ENCODE measurements at places on chromosomes 3 and 15. TPM values are rescaled to one million over a fixed set of nuclear protein-coding genes. Genes with fewer than 3 reads are reported as not detected.

GRCh38 chr3:107421170-107421792 lies 44.0 kb downstream of the CCDC54 start:
- H3K27me3 ChIP-seq = no peaks in the 10 kb centered on the region
- no peak overlapping the region for H3K27ac ChIP-seq
- no peaks in the 10 kb centered on the region for H3K4me1 ChIP-seq
- H3K4me3 ChIP-seq = no peak overlapping the region

- H3K36me3 ChIP-seq = peaks cover under 1% of the 10 kb centered on the region
- H3K4me1 ChIP-seq = no peaks in the 10 kb centered on the region
- H3K27me3 ChIP-seq = no peaks in the 10 kb centered on the region
- peak within 1 kb of the TSS; percentile 67 for H3K4me3 ChIP-seq
- no peak within 1 kb of the TSS for H3K27ac ChIP-seq
Observed at GRCh38 chr15:75335705-75336355, at the start of gene COMMD4. TSS of gene COMMD4 (plus strand) at chr15:75336063. CDS start at chr15:75336090, 27 bp downstream.

GRCh38 chr3:57007521-57008460 lies 52.7 kb upstream of the SPATA12 start:
- H3K27me3 ChIP-seq = no peaks in the 10 kb centered on the region
- H3K4me3 ChIP-seq = no peak overlapping the region
- no peaks in the 10 kb centered on the region for H3K36me3 ChIP-seq
- peak; percentile 92 for DNase-seq
- H3K27ac ChIP-seq = peak overlapping the region; percentile 90
- peaks cover 23% of the 10 kb centered on the region for H3K4me1 ChIP-seq

- no peak overlapping the region for H3K27ac ChIP-seq
- H3K4me1 ChIP-seq = no peaks in the 10 kb centered on the region
- no peaks in the 10 kb centered on the region for H3K36me3 ChIP-seq
- no peak for DNase-seq
- no peak overlapping the region for H3K4me3 ChIP-seq
Observed at GRCh38 chr3:43194490-43195114, 88.7 kb upstream of the POMGNT2 start.

- H3K4me3 ChIP-seq = no peak overlapping the region
- no peaks in the 10 kb centered on the region for H3K4me1 ChIP-seq
- peak; percentile 82 for DNase-seq
- peaks cover 53% of the 10 kb centered on the region for H3K36me3 ChIP-seq
- no peaks in the 10 kb centered on the region for H3K27me3 ChIP-seq
Observed at GRCh38 chr15:70049701-70050301, 47.9 kb downstream of the TLE3 start.

GRCh38 chr15:82272154-82272553 lies 9.5 kb downstream of the SAXO2 start:
- no peak overlapping the region for H3K4me3 ChIP-seq
- no peaks in the 10 kb centered on the region for H3K4me1 ChIP-seq
- H3K36me3 ChIP-seq = no peaks in the 10 kb centered on the region
- no peak overlapping the region for H3K27ac ChIP-seq
- DNase-seq = no peak

- peaks cover 10% of the 10 kb centered on the region for H3K36me3 ChIP-seq
- no peak overlapping the region for H3K27ac ChIP-seq
- DNase-seq = peak; percentile 30
- no peak overlapping the region for H3K4me3 ChIP-seq
- H3K4me1 ChIP-seq = peaks cover 5% of the 10 kb centered on the region
- H3K27me3 ChIP-seq = no peaks in the 10 kb centered on the region
Observed at GRCh38 chr15:74443100-74443909, 9.5 kb upstream of the SEMA7A start.

DNA sequence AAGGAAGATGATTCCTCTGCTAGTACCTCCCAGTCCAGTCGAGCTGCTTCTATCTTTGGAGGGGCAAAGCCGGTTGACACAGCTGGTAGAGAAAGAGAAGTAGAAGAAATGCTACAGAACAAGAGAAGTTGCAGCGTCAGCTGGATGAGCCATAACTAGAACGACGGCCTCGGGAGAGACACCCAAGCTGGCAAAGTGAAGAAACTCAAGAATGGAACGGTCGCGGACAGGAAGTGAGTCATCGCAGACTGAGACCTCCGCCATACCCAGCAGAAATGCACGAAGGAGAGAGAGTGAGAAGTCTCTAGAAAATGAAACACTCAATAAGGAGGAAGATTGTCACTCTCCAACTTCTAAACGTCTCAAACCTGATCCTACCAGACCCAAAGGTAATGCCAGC lies 19.0 kb upstream of the PARP14 start:
- no peaks in the 10 kb centered on the region for H3K27me3 ChIP-seq
- no peak for DNase-seq
- H3K36me3 ChIP-seq = no peaks in the 10 kb centered on the region
- no peak overlapping the region for H3K4me3 ChIP-seq
- H3K27ac ChIP-seq = no peak overlapping the region
- H3K4me1 ChIP-seq = no peaks in the 10 kb centered on the region

- no peaks in the 10 kb centered on the region for H3K36me3 ChIP-seq
- H3K4me1 ChIP-seq = no peaks in the 10 kb centered on the region
- H3K4me3 ChIP-seq = no peak overlapping the region
- no peak overlapping the region for H3K27ac ChIP-seq
Observed at GRCh38 chr3:98073486-98073885, 13.5 kb upstream of the OR5AC2 start.

DNA sequence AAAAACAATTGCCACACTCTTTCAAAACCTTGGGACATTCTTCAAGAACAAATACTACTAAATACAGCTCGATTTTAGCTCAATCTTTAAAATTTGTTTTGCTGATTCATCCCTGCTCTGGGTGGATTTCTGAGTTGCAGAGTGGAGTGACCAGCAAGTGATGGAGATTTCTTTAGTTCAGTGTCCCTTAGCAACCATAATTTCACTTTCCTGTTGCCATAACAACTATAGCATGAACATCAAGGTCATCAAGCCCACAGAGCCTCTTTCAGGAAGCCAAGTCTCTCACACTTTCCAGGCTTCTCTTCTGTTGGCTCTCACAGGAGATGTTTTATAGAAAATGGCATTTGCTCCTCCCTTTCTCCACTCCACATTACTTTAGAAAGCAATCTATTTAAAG lies 597.2 kb upstream of the ADAMTS9 start:
- no peaks in the 10 kb centered on the region for H3K4me1 ChIP-seq
- peak; percentile 8 for DNase-seq
- H3K4me3 ChIP-seq = no peak overlapping the region
- no peaks in the 10 kb centered on the region for H3K27me3 ChIP-seq
- no peaks in the 10 kb centered on the region for H3K36me3 ChIP-seq

Gene PLCL2
- total RNA-seq = 19.1 TPM

All from kidney (tissue), 22 donors.